ENCODE measurements at places on chromosomes 1 and 21.

- no peak for DNase-seq
Observed at GRCh38 chr1:93178418-93178817, 1.8 kb downstream of the TMED5 start.

- DNase-seq: no peak
Observed at GRCh38 chr1:112581586-112582192, 37.3 kb downstream of the ST7L start.

- DNase-seq: no peak
Observed at GRCh38 chr1:9400425-9401079, 107.9 kb downstream of the SPSB1 start.

DNA sequence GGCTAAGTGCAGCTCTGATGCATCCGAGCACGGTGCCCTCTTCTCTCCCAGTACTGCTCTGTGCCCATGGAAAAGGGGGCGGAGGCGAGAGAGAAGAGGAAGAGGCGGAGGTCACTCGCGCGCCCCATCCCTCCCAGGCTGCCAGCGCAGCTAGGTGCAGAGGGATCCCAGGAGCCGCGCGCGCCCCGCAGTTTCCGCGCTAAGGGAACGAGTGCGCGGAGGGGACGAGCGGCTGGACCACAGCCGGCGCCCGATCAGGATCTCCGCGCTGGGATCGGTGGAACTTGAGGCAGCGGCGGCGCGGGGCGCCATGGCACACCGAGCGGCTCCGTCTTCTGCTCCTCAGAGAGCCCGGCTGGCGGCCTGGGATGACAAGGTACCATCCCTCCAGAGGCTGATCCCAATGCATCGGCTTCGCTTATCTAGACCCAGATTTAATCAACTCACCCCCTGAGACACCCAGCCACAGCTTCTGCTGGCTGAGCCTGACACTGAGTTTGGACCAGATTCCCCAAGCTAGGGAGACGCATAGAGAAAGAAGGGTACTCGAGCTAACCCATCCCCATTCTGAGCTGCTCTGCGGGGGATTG lies at the start of gene PTGFR:
Gene PTGFR (plus strand): TSS at position 114 of the 590 bp plus-strand sequence. CDS start 1,770 bp downstream, outside the sequence.
- no peak for DNase-seq

- no peak for DNase-seq
Observed at GRCh38 chr1:68969441-68969840, 472.6 kb upstream of the DEPDC1 start.

GRCh38 chr1:18805925-18806849 lies 53.3 kb downstream of the TAS1R2 start:
- no peak for DNase-seq

- DNase-seq: no peak
Observed at GRCh38 chr1:180173952-180174351, 19.3 kb downstream of the QSOX1 start.

DNA sequence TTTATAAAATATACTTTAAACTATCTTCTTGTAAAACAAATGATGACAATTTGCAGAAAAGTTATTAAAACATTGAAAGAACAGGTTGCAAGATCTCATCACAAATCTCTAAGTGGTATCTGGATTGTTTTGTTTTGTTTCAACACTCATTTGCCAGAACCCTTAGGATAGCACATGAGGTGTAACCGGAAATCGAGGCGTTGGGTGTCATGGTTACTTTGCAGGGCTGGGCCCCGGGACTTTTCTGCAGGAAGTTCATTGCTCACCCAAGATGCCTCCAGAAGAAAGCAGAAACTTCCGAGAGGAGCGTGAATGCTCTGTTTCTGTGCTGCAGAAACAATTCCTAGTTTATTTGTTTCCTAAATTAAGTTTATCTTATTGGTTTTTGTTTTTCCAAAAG lies 2.5 kb downstream of the DISC1 start:
- DNase-seq: no peak

- no peak for DNase-seq
Observed at GRCh38 chr1:210652329-210652954, 323.7 kb downstream of the HHAT start.

DNA sequence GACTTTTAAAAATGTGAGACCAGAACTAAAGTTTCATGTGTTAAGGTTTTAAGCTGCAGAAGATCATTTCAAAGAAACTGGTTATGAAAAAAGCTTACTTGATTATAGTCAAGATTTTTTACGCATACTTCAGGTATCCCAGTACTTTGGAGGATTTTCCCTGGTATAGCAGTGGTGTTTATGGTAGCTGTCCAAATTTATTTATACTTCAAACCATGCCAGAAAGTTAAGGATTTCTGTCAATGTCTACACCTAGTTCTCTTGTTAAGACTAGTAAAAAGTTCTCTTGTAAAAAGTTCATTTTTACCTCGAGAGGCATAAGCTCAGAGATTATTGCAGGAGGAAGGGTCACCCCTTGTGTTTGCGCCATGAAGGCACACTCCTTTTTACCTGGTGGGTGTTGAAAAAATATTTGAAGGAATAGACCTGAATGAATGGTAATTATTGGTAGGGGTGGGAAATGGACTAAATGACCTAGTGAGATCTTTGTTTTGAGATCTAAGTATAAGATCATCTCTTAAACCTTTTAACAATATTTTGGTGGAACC lies 2.8 kb downstream of the DYRK1A start:
- no peak for DNase-seq

DNA sequence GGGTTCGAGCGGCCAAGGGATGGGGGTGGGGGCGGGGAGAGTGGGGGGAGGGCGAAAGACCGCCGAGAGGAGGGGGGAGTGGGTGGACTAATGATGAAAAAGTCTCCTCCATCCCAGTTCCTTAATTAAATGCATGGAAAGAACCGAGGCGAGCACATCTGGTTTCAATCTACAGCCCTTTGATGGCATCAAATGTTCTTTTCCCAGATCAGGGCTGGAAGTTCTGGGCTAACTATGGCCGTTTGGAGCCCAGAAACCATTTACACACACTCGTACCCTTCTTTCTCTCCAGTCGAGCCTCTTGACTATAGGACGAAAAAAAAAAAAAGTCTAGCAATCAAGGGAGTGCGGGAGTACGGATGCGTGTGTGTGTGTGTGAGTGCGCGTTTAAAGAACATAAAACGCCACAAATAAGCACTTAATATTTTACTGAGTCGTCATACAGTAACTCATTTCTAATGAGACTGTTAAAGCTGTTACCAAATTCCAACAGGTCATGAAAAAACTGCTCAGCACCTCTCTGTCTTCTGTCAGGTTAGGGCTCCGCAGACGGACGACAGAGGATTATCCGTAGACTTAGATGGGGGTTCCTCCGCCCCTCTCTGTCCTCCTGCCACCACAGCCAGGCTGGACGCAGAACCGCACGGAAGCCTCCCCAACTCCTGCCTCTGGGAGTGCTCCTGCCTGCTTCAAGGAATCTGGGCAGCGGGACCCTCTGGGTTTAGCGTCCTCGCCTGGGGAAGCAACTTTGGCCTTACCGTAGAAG lies 2.1 kb upstream of the PRRX1 start:
- DNase-seq: no peak

DNA sequence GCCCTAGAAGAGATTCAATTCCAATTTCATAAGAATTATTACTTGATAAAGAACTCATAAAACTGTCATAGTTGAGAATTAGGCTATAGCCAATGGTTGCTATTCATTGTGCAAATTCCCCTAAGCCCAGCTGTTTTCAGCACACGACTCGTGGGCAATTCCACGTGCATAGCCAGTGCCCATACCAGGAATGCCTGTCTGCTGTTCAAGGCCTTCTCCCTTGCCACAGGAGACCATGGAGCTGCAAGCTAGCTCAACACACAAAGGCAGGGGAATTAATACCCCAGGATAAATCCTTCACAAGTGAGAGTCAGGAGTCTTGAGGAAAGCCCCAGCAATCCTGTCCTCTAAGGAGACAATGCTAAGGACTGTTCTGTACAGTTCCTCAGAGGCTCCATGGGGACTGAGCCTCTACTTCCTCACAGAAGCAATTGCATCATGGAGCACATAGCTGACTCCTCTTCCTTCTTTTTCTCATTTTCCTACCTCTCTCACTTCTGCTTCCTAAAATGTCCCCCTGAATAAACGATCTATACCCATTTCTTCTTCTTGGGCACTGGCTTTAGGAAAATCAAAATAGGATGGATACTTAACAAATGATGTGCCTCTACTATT lies 19.1 kb upstream of the CHRM3 start:
- no peak for DNase-seq

GRCh38 chr1:162139211-162139610 lies 69.7 kb downstream of the NOS1AP start:
- no peak for DNase-seq

DNA sequence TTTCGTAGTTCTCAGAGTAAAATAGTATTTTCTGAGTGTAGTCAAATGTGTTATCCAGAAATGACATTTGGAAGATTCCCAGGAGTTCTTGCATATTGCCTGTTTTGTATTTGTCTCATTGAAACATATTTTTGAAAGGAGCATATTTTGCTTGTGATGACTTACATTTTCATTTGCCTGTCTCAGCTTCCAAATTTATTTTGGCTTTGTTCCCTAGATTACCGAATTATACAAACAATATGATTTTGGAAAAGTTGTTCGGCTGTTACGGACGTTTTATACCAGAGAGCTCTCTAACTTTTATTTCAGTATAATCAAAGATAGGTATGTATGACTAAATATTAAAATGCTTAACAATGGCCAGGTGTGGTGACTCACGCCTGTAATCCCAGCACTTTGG lies 46.0 kb downstream of the IARS2 start:
- DNase-seq: no peak

- no peak for DNase-seq
Observed at GRCh38 chr1:224387302-224387912, 30.7 kb downstream of the CNIH4 start.

DNA sequence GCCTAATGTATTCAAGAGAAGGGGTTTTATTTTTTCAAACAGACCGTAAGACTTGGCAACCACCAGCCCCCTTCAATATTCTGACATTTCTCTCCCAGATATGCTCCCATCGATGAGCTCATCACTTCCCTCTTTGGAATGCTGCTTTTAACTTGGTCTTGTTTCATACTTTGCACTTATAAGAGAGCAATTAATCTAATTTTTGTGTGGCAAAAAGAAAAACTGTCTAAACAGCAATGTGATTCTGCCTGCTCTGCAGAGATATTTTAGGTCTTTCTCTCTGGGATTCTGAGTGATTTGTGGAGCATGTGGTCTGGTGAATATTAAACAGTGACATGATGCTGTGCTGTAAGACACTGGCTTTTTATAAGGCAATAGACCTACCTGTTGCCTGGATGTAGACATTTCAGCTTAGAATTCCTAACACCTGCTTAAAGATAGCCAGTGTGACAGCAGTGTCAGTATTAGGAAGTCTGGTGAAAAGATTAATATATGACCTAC lies 284.8 kb downstream of the BACH1 start:
- no peak for DNase-seq

- no peak for DNase-seq
Observed at GRCh38 chr1:154730259-154730658, 122.3 kb upstream of the ADAR start.

GRCh38 chr1:43612406-43612805 lies 37.5 kb upstream of the KDM4A start:
- DNase-seq: no peak

DNA sequence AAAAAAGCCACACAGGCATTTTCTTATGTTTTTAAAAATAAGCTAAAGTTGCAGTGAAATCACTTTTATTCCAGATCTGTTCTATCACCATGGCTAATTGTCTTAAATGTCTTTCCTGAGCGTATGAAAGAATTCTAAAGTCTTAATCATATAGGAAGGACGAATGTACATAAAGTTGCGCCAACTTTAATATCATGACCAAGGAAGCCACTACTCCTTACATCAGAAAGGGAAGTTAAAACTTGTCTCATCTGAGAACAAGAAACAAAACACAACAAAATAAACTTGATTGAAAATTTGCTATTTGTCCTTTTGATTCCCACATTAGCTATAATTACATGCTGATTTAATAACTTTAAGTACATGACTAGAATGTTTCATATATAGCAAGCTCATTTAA lies 26.5 kb downstream of the CNIH4 start:
- no peak for DNase-seq

GRCh38 chr1:4079815-4080214 lies 179.7 kb upstream of the C1orf174 start:
- no peak for DNase-seq

DNA sequence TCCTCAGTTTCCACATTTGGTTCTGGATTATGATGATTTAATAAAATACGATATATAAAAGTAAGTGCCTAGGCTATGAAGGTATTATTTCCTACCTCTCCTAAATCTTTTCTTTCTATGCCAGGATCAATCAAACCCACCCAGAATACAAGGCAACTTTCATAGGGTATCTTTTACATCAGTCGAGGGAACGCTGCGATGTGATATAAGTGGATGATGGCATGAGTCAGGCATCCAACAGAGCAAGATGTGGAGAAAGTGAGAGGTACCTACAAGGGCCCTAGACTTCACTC lies 781 bp downstream of the TTLL7 start:
- DNase-seq: no peak

DNA sequence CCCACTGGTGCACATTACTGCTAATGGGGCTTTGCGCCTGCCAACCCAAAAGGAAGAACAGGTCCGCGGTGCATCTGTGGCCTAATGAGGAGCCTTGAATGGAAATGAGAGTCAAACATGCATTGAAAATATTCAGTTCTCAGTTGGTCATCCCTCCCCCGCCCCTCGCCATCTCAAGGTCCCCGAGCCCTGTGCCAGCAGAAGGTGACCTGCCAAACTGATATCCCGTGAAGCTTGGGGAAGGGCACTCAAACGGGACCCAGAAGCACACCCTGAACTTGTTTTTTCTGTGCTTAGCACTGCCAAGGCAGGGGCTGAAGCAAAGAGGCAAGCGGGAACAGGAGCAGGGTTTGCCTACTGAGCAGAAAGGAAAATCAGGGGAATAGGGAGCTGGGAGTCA lies 67.9 kb upstream of the ZNF648 start:
- DNase-seq: no peak

DNA sequence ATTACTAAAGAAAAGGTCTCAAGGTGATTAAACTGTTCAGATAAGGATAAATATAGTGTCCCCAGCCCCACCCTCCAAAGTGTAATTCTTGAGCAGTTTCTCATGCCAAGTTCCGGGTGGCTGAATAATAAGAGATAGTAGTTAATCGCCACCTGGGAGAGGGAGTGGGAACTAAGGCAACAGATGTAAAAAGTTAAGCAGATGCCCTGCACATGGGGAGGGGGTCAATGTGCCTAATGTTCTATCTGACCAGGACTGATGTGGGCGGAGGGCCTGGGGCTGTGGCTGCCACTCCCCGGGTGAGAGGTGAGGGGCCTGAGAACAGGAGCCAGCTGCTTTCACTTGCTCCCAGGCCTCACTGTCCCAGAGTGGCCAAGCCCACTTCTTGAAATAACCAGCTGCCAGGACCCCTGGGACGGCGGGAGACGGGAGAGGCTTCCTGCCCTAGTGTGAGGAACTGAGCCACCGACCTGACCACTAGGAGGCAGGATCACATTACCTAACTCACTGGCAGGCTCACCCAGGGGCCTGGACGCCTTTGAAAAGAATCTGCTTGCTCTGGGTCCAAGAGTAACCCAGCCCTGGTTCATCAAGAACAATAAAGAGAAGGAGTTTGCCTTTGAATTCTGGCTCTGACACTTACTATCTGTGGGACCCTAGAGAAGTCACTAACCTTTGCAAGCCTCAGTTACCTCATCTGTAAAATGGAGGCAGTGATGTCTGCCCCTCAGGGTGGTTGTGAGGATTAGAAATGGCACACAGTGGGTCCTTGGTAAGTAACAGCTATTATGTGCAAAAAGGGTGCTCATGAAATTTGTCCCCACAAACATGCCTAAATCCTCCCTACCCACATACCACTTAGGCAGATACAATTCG lies 179.2 kb downstream of the ATG4C start:
- DNase-seq: no peak

- no peak for DNase-seq
Observed at GRCh38 chr1:31027693-31028526, 37.6 kb downstream of the PUM1 start.
